Activated gamma-delta T cell treated with anti-CD3 and anti-CD28 coated beads, Interleukin-2, amount 50 U/mL, for 16 hours (primary cell): ENCODE measurements at places on chromosomes 12 and 14.

- no peak for DNase-seq
Observed at GRCh38 chr14:97177016-97177415, 379.8 kb downstream of the VRK1 start.

- DNase-seq: no peak
Observed at GRCh38 chr12:47359310-47360092, 279.7 kb upstream of the AMIGO2 start.

- DNase-seq: no peak
Observed at GRCh38 chr14:23049011-23049410, 7.0 kb downstream of the PSMB11 start.

GRCh38 chr12:130961921-130962451 is 8.3 kb downstream of the ADGRD1 start:
- no peak for DNase-seq

DNA sequence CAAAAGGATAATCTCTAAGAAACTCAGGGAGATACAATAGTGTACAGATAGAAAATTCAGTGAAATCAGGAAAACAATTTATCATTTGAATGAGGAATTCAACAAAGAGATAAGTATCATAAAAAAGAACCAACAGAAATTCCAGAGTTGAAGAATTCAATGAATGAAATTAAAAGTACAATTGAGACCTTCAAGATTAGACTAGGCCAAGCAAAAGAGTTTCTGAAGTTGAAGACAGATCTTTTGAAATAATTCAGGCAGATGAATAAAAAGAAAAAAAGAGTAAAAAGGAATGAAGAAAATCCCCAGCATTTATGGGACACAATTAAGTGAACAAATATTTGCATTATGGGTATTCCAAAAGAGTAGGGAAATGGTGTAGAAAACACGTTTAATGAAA is 412.6 kb downstream of the TMEM121 start:
- DNase-seq: no peak

DNA sequence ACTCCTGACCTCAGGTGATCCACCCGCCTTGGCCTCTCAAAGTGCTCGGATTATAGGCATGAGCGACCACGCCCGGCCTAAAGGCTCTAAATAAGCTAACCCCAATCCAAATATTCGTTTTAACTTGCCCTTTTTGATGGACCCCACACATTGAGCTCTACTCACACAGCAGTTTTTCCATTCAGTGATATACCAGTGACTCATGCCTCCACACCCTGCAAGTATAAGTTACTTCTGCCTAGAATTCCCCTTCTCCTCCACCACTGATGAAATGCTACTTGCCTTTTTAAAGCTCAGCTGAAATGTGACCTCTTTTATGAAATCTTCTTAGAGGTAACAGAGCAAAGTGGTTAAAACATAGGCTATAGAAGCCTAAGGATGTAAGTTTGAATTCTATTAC is 68.8 kb downstream of the EXOC5 start:
- no peak for DNase-seq

- DNase-seq: no peak
Observed at GRCh38 chr14:55303691-55304145, 32.5 kb downstream of the FBXO34 start.

- no peak for DNase-seq
Observed at GRCh38 chr12:44285321-44285960, 449.6 kb downstream of the TMEM117 start.

- DNase-seq: no peak
Observed at GRCh38 chr12:55877824-55878223, 35.1 kb upstream of the MMP19 start.

DNA sequence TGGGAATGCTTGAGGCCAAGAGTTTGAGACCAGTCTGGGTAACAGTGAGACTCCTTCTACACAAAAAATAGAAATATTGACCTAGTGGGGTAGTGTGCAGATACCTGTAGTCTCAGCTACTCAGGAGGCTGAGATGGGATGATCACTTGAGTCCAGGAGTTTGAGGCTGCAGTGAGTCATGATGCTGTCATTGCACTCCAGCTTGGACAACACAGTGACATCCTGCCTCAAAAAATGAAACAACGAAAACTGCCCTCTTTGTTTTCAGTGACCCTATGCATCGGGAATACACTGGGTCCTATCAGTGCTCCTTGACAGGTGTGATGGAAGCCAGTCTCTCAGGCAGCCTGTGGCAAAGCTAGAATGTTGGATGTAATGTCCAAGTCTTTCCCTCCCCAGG is 311.5 kb upstream of the OR4E1 start:
- DNase-seq: no peak

DNA sequence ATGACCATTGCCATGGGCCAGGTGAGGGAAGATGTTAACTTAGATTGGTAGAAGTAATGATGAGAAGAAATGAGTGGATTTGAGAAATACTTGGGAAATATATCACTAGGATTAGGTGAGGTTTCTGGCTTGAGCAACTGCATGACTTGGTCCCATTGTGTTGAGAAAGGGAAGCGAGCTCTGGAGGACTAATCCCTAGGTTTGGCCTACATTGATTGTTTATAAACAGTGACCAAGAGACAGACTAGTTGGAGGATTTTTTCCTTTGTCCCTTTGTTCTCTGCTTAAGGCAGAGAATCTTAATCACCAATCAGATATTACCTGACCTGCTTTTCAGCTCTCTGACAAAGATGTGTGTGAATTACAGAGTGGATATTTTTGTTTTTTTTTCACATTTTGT is 100.5 kb downstream of the AEBP2 start:
- no peak for DNase-seq

DNA sequence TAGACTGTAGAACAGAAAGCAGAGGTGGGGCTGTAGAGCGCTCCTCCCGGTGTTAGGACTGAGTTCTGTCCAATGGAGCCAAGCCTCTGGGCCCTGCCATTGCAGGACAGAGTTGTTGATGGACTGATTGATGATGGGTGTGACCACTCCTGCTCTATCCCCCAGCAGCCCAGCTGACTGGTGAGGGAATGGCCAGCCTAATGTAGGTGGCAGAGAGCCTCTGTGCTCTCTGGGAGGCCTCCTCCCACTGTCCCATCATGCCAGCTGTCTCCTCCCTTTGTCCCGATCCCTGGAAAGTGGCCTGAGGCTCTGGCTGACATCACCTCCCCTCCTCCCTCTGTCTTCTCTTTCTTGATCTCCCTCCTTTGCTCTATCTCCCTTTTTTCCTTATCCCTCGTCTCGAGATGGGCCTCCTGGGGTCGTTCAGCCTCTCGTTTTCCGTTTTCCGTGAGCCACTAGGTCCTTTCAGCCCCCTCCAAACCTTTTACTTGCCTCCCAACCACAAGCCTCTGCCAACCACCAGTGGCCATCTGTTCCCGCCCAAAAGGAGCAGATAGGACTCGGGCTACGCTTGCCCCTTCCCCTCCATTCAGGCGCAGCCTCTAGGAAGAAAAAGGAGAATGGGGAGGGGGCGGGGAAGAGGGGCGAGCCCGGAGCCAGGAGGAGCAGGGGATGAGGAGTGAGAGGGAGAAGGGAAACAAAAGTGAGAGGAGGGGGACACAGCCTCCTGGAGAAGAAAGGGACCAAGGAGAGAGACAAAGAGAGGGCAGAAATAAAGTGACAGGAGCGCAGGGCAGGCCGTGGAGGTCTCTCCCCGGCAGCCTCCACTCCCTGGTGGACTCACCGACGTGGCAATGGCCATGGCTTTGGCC is 572 bp downstream of the EFS start:
- DNase-seq: no peak

DNA sequence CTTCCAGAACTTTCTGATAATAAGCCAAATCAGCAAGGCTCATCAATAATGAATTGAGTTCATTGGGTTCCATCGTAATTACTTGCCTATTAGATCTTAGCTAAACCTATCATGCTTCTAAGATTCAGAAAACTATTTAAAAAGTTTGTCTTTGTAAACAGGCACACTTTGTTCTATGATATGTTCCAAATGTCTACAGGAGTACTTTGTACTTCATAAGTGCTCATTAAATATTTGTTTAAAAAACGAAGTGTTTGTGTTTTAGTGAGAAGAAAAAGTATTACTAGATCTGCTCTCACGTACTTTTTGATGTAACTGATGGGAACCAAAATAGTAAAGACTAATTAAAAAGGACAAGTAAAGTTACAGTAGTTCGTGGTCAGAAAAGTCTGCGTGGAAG is 172.8 kb upstream of the FLRT2 start:
- no peak for DNase-seq

- no peak for DNase-seq
Observed at GRCh38 chr12:2833327-2833726, 1.5 kb downstream of the NRIP2 start.

DNA sequence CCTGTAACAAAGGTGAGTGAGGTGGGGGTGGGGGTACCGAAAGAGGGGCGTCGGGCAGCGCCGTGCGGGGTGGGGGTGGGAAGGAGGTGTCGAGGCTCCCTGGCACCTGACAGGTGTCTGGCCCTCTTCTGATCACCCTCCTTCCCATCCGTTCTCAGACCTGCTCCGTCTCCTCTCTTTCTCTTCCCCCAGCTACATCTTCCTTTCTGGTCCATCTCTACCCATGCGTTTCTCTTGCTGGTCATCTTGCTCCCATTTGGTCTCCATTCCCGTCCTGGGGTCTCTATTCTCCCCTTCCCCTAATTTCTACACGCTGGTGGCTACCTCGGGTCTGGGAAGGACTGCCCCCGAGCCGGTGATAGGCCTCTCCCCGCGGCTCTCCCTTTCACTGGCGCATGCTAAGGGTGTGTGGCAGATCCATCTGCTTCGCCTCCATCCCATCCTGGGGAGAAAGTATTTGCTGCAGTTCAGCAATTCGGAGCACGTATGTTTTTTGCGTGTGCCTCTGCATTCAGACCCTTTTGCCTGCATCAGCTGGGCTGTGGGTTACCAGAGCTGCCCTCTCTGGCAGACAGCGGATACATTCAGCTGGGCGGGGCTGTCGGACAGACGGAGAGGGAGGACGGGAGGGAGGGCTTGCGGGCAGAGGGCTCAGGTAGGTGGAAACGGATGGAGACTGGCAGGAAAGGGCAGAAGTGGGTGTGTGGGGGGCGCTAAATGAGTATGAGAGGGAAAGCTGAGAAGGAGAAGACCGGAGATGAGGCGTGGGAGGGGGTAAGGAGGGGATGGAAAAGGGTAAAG is 730 bp downstream of the CLSTN3 start:
- peak; percentile 29 for DNase-seq

GRCh38 chr14:43168371-43168925 is 1338.6 kb downstream of the FSCB start:
- DNase-seq: no peak

DNA sequence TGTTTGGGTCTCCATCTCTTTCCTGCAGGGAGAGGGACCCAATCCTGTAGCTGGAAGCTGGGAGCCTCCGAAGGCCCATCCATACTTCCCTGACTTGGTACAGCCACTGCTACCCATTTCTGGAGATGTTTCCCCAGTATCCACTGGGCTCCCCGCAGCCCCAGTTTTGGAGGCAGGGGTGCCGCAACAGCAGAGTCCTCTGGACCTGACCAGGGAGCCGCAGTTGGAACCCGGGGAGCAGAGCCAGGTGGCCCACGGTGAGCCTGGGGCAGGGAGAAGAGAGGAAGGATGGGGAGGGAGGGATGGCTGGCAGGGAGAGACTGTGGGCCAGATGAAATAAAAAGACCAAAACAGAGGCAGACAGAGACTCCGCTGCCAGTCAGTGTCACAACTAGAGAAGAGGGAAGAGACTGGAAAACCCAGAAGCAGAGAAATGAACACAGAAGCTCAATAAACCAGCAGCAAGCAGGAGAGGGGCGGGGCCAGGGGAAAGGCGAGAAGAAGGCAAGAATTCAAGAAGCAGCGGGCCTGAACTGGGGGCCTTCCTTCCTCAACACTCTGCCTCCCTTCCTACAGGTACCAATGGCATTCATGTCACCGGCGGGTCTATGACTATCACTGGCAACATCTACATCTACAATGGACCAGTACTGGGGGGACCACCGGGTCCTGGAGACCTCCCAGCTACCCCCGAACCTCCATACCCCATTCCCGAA is 6.3 kb downstream of the LTBR start:
- DNase-seq: no peak

GRCh38 chr12:90938451-90938850 is 16.5 kb downstream of the CCER1 start:
- no peak for DNase-seq

GRCh38 chr14:103001651-103002396 is 55.5 kb downstream of the CDC42BPB start:
- no peak for DNase-seq

- DNase-seq: no peak
Observed at GRCh38 chr14:68928770-68929550, 50.1 kb downstream of the ACTN1 start.

DNA sequence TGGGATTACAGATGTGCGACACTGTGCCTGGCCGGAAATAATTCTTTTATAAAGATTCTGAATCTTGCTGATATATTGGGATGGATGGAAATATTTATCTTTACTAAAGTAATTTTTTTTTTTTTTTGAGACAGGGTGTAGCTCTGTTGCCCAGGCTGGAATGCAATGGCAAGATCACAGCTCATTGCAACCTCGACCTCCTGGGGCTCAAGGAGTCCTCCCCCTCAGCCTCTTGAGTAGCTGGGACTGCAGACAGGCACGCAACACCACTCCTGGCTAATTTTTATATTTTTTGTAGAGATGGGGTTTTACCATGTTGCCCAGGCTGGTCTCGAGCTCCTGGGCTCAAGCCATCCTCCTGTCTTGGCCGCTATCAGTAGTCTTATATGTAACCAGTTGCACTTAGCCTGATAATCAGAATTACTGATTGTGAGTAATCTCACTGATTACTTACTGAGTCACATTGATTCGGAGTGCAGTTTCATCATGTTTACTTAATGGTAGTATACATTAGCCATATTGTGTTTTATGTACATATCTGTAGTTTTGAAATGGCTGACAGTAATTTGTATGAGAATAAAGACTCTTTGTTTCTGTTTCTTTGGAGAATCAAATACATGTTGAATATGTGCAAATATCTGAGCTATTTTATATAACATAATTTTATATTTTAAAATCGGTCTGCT is 50.4 kb upstream of the LRTM2 start:
- DNase-seq: no peak

GRCh38 chr12:123997033-123997822 is 24.2 kb downstream of the ZNF664 start:
- no peak for DNase-seq

DNA sequence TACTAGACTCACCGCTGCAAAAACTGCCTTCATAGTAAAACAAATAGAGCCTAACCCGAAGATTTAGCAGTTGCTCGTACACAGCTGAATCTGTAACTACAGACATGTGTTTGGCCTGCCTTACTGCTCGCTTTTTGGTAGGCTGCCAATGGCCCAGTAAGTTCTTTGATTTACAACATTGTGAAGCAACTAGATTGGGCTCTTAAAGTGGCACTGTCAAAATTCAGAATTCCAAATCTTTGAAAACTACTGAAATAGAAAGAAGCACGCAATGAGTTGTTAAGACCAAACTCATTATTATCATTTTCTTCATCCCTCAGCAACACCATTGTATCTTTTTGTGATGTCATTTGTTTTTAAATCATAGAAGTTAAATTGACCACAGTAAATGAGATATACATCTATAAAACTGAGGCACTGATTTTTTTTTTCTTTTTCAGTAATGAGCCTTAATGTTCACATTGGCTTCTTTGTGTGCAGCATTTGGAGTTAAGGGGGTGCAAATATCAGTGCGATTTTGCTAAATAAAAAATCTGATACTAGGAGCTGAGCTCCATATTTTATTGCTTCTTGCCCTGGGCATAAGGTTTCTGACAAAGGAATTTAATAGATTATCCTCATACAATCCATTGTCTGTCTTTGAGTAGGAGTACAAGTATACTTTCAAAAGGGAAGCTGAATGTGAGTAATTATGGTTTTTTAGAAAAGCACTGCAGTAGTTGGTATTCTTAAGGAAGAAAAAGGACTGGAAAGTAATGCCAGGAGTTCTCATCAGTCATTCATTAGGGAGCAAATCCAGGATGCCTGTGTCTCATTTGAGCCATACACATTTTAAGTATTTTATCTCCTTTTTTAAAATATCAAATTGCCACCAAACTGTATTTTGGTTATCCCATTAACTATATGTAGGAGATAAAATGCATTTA is 138.5 kb downstream of the KICS2 start:
- DNase-seq: no peak

- DNase-seq: no peak
Observed at GRCh38 chr12:19039515-19039914, 90.0 kb upstream of the PLEKHA5 start.
